Omental fat pad (tissue), 4 donors: ENCODE measurements at places on chromosomes 5 and 9.

- no peak for DNase-seq
Measured at GRCh38 chr9:37453827-37454226, 11.4 kb downstream of the ZBTB5 start.

DNA sequence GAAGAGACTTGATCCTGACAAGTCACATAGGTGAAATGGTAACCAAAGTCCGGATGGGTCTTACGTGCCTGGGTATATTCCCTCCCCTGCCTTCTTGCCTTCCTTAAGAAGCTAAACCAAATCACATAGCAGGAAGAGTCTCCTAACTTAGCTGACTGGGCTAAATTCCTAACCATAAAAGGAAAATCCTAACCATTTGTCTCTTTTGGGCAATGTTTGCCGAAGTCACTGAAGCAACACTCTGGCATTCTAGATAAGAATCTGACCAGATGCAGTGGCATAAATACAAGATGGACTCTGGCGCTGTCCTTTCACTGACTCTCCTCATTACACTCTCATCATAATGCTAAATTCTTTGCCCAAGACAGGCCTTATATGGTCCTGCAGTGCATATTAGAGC, 625.5 kb upstream of the RORB start:
- no peak for DNase-seq

DNA sequence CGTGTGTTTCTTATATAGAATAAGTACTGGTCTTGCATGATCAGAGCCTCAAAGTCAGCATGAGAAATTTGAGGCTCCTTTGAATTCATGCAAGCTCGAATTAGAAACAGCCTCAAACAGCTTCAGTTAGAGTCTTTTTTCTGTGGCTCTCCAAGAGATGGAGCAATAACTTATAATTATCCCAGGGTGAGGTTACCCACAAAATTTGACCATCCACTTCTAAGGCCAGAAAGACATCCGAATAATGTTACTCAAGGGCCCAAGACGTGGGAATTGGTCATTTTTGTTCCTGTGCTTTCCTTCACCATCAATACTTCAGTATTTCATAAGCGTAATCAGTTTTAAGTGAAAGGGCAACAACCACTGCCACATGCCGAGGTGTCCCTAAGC, 89.7 kb downstream of the DAPK1 start:
- DNase-seq = no peak

- DNase-seq = no peak
Measured at GRCh38 chr5:160772854-160773253, 79.2 kb downstream of the ATP10B start.

DNA sequence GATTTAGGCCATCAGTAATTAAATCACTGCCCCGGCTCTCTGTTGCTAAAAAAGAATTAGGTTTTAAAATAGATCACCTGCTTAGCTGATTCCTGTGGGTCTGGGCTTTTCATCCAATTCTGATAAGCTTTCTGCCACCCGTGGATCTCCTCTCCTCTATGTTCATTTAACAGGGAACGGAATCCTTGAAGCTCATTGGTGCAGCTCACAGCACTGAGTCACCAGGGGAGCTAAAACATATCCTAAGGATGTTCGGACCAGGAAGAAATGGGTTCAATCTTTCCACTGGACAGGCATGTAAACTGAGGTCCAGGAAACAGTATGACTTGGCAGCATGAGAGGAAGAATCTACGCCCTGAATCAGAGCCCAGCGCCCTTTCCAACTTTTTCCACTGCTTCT, 267.1 kb upstream of the GRIA1 start:
- no peak for DNase-seq

DNA sequence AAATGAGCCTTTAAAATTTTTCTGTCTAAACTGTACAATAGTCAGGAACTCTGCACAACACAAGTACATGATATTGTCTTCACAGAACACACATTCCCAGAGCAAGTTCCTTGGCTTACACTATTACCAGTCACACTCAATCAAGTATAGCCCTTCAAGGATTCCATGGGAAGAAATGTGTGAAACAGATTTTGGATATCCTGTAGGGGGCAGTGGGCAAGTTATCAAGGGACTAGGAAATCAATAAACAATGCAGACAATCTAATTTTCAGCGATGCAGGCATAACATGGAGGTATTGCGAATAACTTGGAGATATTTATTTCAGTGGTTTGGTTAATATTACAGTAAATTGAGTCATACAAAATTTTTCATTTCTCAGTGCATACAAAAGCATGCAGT, 1171.5 kb upstream of the NUDT12 start:
- no peak for DNase-seq

DNA sequence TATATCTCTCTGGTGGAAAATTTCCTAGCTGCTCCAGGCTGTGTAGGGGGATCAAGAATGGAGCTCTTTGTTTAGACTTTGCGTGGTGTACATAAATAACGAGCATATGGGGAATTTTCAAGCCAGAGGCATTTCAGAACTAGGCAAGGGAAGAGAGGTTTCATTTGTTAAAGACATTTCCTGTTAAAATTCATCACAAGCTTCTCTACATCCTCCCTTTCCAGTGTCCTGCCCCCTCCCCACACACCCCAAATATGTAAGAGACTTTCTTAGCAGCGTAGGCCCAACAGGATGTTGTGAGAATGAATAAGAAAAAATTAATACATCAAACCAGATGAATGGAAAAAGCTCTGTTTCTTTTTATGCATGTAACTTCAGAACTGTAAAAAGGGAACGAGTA, 150.3 kb downstream of the GPBP1 start:
- no peak for DNase-seq

- no peak for DNase-seq
Measured at GRCh38 chr5:128749136-128749898, 211.3 kb upstream of the FBN2 start.

DNA sequence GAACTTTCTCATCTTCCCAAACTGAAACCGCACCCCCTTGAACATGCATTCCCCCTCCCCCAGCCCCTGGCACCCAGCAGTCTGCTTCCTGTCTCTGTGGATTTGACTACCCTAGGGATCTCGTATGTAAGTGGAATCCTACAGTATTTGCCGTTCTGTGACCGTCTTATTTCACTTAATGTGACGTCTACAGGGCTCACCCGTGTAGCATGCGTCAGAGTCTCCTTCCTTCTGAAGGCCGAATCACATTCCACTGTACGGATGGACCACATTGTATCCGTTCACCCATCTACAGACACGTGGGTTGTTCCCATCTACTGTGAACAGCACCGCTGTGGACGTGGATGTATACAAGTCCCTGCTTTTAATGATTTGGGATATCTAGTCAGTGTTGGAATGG, 4.5 kb downstream of the PRRX2 start:
- DNase-seq = no peak

DNA sequence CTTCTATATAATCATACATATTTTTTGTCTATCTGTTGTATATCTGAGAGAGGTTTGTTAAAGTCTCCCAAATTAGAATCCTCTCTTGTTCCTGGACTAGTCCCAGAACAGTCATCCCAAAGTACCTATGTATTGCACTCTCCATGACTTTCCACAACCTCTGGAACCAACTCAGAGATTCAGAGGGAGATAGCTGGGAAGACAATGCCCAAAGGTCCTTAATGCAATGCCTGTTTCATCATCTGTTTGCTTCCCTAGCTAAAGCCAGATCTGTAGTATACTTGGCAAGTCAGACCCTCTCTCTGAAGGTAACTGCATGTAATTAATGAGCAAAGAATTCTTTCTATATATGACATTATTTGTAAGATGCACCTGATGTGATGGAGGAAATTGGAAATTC, 89.4 kb downstream of the ZNF474 start:
- DNase-seq = no peak

- no peak for DNase-seq
Measured at GRCh38 chr9:109789556-109789955, 9.6 kb downstream of the PALM2AKAP2 start.

- no peak for DNase-seq
Measured at GRCh38 chr5:17772232-17772631, 138.0 kb downstream of the TAF11L14 start.

- no peak for DNase-seq
Measured at GRCh38 chr5:56833325-56833724, 18.0 kb downstream of the MAP3K1 start.

- no peak for DNase-seq
Measured at GRCh38 chr5:67493676-67494075, 297.1 kb upstream of the CD180 start.

GRCh38 chr9:112869917-112870316, 20.8 kb downstream of the SLC46A2 start:
- DNase-seq = no peak

DNA sequence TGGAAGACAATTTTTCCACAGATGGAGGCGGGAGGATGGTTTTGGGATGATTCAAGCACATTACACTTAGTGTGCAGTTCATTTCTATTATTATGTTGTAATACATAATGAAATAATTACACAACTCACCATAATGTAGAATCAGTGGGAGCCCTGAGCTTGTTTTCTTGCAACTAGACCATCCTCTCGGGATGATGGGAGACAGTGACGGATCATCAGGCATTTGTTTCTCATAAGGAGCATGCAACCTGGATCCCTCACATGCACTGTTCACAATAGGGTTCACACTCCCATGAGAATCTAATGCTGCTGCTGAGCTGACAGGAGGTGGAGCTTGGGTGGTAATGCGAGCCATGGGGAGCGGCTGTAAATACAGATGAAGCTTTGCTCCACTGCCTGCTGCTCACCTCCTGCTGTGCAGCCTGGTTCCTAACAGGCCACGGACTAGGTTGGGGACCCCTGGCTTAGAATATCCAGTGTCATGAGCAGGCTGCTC, 1.6 kb downstream of the STKLD1 start:
- no peak for DNase-seq

- no peak for DNase-seq
Measured at GRCh38 chr5:124728968-124729332, 17.5 kb downstream of the ZNF608 start.

DNA sequence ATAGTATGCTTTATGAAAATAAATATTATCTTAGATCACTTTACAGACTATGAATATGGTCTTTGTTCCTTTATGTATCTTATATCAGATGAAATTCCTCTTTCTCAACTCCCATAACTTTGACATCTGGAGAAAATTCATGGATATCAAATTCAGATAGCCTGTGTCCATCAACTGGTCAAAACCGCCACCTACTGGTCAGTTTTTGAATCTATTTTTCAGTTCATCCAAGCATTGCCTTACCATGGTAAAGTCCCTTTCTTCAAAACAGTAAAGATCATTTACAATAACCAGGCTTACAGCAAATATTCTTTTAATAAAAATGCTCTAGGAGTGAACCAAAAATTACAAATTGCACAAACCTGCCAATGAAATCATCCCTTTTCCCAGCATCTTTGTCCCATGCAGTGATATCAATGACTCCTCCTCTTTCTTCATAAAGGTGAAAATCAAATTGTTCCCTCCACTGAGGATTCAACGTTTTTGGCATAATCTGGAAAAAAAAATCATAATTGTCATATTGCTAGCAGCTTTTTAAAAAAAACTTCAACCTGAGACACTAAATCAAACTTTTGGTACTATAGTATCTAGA, 290.5 kb downstream of the SLF1 start:
- no peak for DNase-seq

DNA sequence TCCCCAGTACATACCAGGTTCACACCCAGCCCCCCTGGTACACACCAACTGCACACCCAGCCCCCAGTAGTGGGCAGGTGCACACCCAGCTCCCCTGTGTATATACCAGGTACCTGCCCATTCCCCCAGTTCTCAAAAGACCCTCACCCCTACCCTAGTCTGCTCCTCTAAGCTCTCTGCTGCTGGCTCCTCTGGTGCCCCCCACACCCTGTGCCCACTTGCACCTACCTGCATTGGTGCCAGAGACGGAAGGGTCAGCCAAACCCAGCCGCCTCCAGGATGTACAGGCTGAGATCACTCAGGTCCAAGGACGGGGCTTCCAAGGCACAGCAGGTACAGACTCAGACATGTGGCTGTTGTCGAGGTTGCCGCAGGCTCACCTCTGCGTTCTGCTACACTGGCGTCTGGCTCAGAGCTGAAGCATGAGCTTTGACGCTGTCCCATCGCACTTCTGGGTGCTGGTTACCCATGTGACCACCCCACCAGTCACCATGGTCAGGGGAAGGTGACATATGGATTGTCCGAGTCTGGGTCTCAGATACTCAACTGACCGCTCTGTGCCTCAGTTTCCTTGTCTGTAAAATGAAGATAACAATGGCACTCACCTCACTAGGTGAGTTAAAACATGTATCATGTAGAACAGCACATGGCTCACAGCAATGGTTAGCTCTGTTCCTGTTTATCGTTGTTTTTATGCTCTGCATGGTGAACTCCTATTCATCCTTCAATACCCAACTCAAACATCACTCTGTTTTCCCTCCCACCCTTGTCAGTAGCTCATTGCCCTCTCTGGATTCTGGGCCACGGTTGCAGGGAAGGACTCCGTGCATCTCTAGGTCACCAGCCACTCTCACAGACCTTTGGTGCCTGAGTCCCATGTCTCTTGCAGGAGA, 45.3 kb upstream of the SUSD3 start:
- DNase-seq = no peak

- no peak for DNase-seq
Measured at GRCh38 chr9:306907-307306, 92.2 kb downstream of the DOCK8 start.

GRCh38 chr9:26142631-26143030, 464.4 kb upstream of the TUSC1 start:
- no peak for DNase-seq

DNA sequence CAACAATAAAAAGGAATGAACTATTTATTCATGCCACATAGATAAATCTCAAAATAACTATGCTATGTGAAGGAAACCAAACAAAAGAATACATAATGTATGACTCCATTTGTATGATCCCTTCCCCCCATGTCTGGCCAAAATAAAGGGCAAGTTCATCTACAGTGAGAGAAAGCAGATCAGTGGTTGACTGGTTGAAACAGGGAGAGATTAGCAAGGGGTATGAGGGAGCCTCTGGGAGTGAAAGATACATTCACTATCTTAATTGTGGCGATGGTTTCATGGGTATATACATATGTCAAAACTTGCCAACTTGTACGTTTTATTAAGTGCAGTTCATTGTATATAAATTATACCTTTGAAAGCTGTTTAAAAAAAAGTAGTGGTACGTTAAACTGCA, 4.8 kb downstream of the PSMD5 start:
- no peak for DNase-seq

GRCh38 chr9:69997524-69997923, 46.1 kb upstream of the MAMDC2 start:
- no peak for DNase-seq

- DNase-seq = peak; percentile 15
Measured at GRCh38 chr5:1510151-1510561, 13.6 kb downstream of the LPCAT1 start.

GRCh38 chr9:100589582-100589981, 11.7 kb downstream of the CAVIN4 start:
- no peak for DNase-seq

- no peak for DNase-seq
Measured at GRCh38 chr5:72152545-72152944, 45.3 kb downstream of the MAP1B start.

DNA sequence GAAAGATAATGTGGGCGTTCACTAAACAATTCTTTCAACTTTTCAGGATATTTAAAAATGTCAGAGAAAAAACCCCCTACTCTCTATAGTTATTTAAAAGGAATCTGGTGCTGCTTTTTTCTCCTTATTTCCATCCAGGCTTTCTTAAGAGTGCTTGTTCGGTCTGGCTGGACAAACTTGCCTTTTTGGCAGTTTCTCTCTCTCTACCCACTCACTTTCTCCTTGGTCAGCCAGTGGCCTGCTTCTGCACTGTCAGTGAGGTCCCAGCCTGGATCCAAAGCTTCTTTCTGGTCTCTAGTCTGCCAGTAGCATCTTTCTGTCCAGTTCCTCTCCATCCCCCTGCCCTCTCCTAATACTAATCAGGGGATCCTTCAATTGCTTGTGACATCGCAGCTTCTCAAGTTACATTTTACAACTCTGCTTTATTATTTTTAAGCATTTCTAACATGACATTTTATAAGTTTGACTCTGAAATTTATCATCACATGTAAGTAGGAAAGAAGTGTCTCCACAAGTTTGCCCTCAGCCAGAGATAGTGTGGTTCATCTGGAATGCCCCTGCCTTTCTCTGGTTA, 50.4 kb downstream of the PIK3R1 start:
- DNase-seq = no peak
